ENCODE measurements at places on chromosomes 1 and 21.

- DNase-seq, result no peak
Observed at GRCh38 chr1:115536279-115536816, 105.4 kb upstream of the VANGL1 start.

DNA sequence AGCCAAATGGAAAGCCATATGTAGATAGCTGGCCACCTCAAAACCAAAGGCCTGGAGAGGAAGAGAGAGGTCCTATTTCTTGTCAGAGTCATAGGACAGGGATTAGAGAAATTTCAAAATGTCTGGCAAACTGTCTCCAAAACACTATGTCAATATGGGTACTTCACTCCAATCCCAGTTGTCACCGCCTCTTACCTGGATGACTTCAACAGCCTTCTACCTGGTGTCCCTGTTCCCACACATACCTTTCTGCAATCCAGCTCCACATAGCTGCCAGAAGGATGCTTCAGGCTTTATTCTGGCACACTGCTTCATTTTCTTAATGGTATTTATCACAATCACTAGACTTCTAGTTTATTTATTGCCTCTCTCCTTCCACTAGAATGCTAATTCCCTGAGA is 14.5 kb downstream of the PTGER3 start:
- no peak for DNase-seq

- no peak for DNase-seq
Observed at GRCh38 chr1:233543338-233544255, 70.3 kb upstream of the KCNK1 start.

DNA sequence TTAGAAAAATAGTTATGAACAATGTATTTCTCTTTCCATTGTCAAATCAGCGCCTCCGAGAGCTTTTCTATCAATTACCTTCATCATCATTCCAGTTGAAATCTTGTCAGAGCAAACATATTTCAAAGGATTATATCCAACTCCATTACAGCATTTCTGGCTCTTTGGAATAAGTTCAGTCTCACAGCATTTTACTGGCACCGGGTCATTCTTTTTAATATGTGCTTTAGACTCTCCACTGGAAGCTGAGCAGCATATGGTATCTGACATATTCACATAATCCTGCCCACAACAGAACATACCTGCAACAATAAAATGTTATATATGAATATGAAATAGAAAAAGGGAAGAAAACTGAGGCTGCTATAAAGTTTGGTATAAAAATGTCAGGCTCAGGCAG is 222.9 kb downstream of the KCTD3 start:
- no peak for DNase-seq

- DNase-seq, result no peak
Observed at GRCh38 chr21:32463889-32464300, 51.4 kb downstream of the EVA1C start.

GRCh38 chr1:94866164-94866807 is 46.1 kb downstream of the SLC44A3 start:
- peak; percentile 4 for DNase-seq

GRCh38 chr21:33028773-33029384 is 3.1 kb downstream of the OLIG2 start:
- no peak for DNase-seq

- DNase-seq, result no peak
Observed at GRCh38 chr1:170284951-170285350, 139.2 kb downstream of the NTMT2 start.

GRCh38 chr1:46742069-46742468 is 23.2 kb upstream of the EFCAB14 start:
- no peak for DNase-seq

DNA sequence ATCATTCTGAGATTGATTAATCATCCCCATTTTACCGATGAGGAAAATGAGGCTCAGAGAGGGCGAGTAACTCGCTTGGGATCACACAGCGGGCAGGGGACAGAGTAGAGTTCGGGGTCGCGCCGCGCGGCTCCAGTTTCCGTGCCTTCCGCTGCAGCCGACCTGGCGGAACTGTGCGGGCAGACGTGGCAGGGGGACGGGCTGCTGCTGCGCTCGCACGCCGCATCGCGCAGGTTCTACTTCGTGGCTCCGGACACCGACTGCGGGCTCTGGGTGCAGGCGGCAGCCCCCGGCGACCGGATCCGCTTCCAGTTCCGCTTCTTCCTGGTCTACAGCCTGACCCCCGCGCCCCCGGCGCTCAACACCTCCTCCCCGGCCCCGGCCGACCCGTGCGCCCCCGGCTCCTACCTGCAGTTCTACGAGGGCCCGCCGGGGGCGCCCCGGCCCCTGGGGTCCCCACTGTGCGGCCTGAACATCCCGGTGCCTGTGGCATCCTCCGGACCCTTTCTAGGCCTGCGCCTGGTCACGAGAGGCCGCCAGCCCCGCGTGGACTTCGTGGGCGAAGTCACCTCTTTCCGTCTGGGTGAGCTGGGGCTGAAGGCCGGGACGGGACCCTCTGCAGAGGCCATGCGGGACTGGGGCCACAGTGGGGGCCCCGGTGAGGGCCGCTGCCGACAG is 2.3 kb downstream of the LDLRAD2 start:
- no peak for DNase-seq

DNA sequence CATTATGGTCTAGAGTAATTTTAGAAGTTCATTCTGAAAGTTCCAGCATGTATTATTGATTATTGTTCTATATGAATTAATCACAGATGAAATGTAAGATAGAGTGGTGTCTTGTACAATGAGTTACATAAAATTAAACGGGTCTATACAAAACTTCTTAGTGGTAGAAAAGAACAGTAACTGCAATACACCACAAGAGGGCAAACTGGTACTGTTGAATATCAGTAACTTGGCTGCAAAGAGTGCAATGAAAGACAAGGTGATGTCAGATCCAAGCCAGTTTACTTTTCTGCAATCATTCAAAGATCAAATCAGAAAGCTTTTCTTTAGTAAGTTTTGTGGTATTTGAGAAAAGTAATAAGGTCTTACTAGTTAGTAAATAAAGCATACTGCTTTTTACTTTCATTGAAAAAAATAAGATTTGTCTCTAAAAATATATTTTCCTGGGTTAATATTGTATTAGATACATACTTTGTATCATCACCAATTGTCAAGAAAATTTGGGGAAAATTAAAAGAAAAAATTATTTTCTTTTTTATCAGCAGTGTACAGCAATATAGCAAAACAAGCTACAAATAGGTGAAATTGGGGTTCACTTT is 66.4 kb upstream of the BTG3 start:
- DNase-seq, result peak; percentile 71

- peak; percentile 26 for DNase-seq
Observed at GRCh38 chr1:225691861-225692516, 39.1 kb upstream of the ENAH start.

DNA sequence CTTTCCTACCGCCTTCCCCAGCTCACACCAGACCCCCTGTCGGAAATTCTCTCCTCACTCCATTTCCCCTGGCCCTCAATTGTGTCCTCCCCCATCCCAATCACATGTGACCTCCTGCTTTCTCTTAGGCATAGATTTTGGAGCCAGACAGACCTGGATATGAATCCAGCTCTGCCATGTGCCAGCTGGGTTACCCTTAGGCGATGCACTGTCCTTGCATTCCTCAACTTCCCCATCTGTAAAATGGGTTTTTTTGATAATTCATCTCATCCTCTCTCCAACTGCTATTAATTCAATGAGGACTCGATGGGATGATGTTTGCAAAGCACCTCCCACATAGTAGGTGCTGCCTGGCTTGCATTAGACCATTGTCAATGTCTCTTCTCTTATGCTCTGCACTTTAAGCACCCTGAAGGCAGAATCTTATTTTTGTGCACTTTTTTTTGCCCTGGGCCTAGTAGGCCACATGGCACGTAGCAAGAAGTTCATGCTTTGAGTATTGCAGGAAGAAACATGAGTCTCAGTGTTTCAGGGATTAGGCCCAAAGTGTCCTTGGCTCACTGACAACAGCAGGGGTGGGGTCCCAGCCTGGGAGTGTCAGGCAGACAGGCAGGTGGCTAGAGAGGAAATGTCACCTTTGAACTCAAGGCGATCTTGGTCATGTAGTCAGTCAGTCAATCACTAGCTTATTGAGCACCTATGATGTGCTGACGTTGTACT is 47.6 kb downstream of the TAS1R2 start:
- no peak for DNase-seq

GRCh38 chr1:95017775-95018174 is 55.0 kb downstream of the ALG14 start:
- no peak for DNase-seq

GRCh38 chr1:38744452-38745350 is 114.9 kb downstream of the RRAGC start:
- DNase-seq, result no peak

- DNase-seq, result no peak
Observed at GRCh38 chr21:34992736-34993398, 56.2 kb downstream of the RUNX1 start.

DNA sequence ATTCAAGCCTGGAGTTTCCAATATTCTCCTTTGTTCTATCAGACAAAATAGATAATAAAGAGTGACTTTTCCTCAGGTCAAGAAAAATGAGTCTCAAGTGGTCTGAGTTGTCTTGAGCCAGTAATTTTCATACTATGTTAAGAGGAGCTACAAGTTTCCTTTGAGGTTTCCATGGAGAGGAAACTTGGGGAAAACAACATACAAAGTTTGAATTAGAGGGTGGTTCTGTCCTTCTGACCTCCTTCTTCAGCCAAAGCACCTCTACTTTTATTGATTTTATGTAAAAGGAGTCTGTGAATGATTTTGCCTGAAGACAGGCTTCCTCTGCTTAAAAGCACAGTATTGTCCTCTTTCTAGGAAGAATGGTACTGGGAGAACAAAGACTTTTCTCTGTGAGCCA is 497.2 kb upstream of the PKN2 start:
- no peak for DNase-seq

GRCh38 chr1:209657140-209657879 is 5.1 kb upstream of the LAMB3 start:
- DNase-seq, result no peak

GRCh38 chr1:82565146-82565545 is 764.4 kb downstream of the ADGRL2 start:
- peak; percentile 36 for DNase-seq

DNA sequence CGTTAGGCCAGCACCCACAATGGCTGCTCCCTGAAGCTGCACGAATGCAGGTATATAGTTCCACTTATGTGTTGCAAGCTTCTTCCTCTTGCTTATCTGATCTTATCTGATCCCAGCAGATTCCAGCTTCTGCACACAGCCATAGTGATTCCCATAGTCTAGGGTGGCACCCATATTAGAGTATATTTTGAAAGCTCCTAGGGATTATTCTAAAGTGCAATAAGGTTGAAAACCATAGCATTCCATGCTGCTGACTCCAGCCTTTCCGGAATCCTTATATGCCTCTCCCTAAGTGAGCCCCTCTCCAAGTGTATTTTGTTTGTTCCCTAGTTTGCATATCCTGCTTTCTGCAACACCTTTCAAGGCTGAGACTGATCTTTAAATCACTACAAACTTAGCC is 432.0 kb downstream of the SETD4 start:
- no peak for DNase-seq

- DNase-seq, result no peak
Observed at GRCh38 chr1:64077281-64077940, 126.0 kb upstream of the UBE2U start.

DNA sequence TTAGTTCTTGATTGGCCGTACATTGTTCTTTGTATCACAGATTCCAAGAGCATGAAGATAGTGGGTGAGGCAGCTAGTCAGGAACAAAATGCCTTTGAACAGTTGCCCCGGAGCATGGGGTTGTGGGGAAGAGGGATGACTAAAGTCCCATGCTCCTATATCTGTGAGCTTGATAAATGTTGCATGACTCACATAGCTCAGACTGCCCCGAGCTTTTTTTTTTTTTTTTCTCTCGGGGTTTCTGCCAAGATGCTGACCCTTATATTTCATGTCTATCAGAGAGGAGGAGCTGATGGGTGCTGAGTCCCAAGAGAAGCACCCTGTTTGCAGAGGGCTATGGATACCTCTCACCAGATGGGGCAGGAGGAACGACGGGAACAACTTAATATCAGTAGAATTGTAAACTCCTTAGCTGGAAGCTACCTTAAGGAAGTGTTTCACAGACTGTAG is 40.6 kb downstream of the SRRM1 start:
- DNase-seq, result peak; percentile 3

Data from skin of body (tissue), 3 donors.